Ureter (tissue), 1 donor: ENCODE measurements at places on chromosomes 2 and 18. TPM values are rescaled to one million over a fixed set of nuclear protein-coding genes. Genes with fewer than 3 reads are reported as not detected.
A peak's percentile ranks its signal among the peaks of the same experiment; 100 is the strongest.

GRCh38 chr18:23761941-23762340 lies 72.7 kb downstream of the LAMA3 start:
- no peak for DNase-seq

GRCh38 chr2:62966991-62967390 lies 83.6 kb upstream of the OTX1 start:
- DNase-seq, result no peak

DNA sequence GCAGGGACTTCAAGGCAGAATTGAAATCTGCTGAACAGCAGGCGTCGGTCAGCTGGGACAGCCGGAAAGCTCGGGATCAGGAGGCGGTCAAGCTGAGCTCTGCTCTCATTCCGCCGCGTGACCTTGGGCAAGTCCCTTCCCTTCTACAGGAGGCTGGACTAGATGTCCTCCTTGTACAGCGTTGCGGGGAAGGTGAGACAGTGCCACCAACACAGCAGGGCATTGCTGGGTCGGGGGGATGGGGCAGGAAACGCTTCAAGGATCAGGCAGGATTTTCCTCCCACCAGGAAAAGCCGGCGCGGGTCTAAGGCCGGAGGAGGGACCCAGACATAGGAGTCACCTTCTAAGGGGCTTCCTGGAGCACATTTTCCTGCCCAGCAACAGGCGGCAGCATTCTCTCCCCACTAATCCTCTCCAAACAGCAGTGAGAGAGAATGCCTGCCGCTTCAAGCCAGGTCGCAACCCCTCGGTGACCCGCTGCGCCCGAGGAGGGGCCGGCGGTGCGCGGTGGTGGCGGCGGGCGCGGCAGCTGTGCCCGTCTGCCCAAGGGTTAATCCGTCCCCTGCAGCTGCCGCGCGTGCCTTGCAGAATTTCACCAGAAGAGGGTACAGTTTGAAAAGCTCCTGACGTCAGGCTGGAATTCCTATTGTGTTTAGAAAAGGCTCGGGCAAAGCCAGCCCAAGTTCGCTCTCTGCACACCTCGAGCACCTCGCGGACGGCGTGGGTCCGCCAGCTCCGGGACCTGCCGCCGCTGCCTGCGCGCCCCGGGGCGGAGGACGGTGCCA lies at the start of gene KCNF1:
TSS of gene KCNF1 (plus strand) at position 644 of the 785 bp plus-strand sequence. CDS start 493 bp downstream, outside the sequence.
- DNase-seq, result no peak

- no peak for DNase-seq
Measured at GRCh38 chr18:43620936-43621335, 343.6 kb upstream of the SYT4 start.

GRCh38 chr2:178844269-178844668 lies 37.0 kb upstream of the TTN start:
- DNase-seq, result no peak

DNA sequence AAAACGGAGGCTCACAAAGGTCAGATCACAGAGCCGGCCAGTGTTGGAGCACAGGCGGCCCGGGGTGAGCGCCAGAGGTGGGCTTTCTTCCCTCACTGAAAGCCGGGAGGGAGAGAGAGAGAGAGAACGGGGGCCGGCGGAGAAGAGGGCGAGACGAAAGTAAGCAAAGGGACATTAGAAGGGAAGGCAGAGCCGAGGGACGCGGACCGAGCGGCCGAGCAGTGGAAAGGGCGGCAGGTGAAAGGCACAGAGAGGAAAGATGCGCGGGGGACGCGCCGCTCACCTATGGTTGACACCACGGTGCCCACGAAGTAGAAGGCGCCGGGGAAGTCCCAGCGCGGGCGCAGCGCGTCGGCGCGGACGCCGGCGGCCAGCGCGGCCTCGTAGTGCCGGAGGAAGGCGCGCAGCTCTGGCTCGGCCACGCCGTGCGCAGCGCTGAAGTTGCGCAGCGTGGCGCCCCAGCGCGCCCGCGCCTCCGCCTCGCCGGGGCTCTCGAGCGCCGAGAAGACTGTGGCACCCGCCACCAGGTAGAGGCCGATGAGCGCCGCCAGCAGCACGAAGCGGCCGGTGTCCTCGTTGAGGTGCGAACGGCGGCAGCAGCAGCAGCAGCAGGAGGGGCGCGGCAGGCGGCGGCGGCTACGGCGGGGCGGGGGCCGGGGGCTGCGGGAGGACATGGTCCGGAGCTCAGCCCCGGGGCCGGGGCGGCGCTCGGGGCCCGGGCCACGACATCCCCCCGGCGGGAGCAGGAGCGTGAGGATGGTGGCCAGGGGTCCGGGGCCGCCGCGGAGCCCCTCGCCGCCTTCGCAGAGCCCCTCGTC lies 166.9 kb downstream of the MSH2 start:
- DNase-seq, result no peak

DNA sequence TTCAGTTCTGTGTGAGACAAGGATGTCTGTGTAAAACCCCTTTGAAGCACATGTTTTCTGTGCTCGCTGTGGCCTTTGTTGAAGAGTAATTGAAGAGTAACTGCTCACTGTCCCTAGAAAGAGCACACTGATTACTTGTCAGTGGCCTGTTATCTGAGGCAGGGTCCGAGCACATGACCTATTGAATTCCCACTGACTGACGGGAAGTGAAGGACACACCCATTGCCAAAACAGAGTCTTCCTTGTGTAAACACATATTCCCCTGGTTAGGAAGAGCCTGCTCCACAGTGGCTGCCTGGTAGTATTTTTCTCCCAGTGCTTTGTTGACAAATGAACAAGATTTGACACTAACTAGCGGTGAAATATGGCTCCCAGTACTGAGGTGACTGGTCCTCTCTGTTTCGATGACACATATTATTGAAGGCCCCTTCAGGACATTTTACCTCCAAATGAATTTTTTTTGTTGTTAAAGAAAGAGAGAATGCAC lies 148.5 kb upstream of the GYPC start:
- DNase-seq, result no peak

DNA sequence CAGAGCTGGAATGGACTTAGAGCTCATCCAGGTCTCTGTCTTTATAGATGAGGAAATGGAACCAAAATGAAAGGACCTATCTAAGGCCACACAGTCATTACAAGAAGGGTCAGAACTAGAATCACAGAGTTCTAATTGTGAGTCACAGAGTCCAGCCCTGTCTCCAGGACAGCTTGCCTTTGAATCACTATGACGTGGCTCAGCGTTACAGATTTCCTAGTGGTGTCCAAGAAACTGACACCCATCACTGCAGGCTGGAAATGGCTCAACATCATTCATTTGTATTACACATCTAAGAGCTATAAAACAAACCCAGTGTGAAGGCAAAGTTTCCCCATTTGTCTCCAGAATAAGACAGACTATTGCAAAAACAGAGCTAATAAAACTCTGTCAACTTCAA lies 164.3 kb upstream of the SIX2 start:
- DNase-seq, result no peak

GRCh38 chr2:219001100-219001576 lies 7.9 kb upstream of the CRYBA2 start:
- no peak for DNase-seq

GRCh38 chr2:96912346-96913116 lies 42.7 kb upstream of the SEMA4C start:
- no peak for DNase-seq

DNA sequence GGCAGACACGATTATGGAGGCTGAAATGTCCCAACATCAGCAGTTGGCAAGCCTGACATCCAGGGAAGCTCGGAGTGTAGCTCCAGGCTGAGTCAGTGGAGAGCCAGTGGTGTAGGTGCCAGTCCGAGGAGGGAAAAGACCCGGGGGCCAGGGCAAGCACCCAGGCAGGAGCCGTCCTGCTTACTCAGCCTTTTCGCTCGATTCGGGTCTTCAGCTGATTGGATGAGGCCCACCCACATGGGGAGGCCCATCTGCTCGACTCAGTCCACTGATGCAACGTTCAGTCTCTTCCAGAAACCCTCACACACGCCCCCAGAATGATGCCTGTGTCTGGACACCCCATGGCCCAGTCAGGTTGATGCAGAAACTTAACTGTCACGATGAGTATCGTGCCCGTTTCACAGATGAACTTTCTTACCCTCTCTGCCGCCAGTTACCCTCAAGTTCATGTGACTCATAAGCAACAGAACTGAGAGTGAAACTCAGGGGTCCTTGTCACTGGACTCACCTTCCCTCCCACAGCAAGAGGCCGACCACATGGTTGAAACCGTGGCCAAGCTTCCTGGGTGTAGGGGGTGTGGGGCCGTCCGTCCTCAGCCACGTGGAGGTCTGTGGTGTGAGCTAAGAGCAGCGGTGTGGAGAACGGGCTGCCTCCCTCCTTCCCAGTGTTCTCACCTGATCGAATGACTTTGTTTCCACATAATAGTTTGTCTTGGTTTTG lies 197.4 kb upstream of the HDAC4 start:
- DNase-seq, result peak; percentile 39

REG3G gene
- total RNA-seq, result not detected
